Epithelial cell of proximal tubule (primary cell): ENCODE measurements at places on chromosomes 16 and 17. TPM values are rescaled to one million over a fixed set of nuclear protein-coding genes. Genes with fewer than 3 reads are reported as not detected.

- DNase-seq, result no peak
Measured at GRCh38 chr17:80035937-80036714, at the start of gene CCDC40. TSS of gene CCDC40 (plus strand) at chr17:80036642. CDS start at chr17:80036663, 21 bp downstream.

Gene TIGD7
- 1.8 and 1.9 TPM in 2 replicates for total RNA-seq

Gene SUMO2
- total RNA-seq, result 130 and 166 TPM in 2 replicates

GRCh38 chr17:66900126-66901010, 64.1 kb upstream of the CACNG4 start:
- no peak for DNase-seq

DNA sequence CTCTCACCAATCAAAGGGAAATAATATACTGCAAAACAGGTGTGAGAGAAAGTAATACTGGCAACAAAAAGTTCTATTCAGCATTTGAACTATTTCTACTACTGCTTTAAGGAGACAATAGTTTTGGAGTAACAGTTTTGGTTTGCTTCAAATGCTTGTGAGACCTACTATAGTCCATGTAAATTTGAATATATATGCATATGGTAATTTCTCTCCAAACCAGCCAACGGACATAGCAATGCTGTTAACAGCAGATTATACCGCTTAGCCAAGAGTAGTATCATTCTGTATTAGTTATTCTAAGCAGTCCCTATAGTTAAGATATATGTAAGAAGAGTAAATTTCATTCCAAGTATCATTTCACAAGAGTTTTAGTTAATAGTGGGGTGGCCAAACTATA, 18.5 kb downstream of the PHLPP2 start:
- no peak for DNase-seq

DNA sequence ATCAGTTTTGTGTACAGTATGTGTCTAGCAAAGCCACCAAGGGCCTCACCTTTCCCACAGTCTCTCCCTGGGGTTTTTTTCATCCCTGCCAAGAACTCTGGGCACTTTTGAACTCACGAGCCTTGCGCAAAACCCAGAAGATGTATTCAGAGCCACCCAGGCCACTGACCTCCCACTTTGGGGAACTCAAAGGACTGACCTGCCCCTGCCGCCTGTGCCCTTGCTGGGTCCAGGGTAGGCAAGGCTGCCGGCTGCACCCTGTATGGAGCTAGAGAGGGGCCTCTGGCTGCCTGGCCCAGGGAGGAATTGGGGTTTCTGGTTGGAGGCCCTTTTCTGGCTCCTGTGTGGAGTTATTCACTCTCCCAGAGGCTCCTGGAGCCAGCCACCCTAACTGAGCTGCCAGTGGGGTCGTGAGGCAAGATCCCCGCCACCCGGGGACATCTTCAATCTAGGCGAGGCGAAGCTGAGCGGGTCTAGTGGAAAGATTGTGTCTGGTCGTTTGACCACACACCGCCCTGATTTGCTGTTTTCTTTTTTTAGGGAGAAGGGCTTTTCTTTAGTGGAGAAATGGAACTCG, 1.9 kb downstream of the CDK5R1 start:
- no peak for DNase-seq

- DNase-seq, result no peak
Measured at GRCh38 chr17:79651266-79651665, 40.4 kb upstream of the RBFOX3 start.

GRCh38 chr16:79612207-79612606, 11.7 kb upstream of the MAF start:
- DNase-seq, result peak; percentile 94

- DNase-seq, result no peak
Measured at GRCh38 chr17:71085238-71086033, 916.1 kb downstream of the KCNJ2 start.

Gene SLFN13
- 9.9 and 15.3 TPM in 2 replicates for total RNA-seq

Gene CCL2
- 4.7 and 35.7 TPM in 2 replicates for total RNA-seq

DNA sequence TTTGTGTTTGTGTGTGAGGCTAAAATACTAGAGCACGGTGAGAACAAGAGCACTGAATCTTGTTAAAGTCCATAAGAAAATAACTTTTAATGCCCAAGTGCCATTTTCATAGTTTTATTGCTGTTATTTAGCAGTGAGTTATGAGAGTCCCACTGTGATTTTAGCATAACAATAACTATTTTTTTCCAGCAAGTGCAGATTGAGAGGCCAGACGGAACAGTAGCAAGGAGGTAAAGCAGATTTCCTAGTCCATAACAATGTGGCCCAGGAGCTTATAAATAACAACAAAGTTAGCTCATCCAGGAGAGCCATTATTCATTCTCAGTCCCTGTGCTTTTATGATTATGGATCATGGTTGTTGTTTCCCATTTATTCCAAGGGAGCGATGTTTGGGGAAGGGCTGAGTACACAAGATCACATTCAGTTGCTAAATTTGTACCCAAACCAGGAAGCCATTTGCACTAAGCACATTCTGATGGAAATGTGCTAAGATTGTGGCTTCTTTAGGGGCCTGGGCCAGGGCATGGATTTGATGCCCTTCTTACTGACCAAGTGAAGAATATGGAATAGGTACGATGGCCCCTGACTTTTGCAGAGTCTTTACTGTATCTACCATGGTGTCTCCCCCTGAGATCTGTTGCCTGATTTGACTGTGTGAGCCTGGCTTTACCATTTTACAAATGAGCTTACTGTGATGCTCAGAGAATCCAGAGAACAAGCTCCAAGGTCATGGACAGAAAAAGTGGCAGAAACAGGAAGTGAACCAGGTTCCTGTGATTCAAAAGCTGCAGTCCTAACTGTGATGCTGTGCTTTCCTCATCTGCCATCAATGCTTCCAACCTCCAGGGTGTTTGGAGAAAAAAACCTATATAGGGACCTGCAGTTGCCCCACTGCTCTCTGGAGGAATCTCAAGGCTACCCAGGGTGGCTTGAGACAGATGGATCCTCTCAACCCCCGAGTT, 204.7 kb upstream of the HSBP1 start:
- no peak for DNase-seq

Gene SLFN12
- 13.3 and 13.7 TPM in 2 replicates for total RNA-seq

DNA sequence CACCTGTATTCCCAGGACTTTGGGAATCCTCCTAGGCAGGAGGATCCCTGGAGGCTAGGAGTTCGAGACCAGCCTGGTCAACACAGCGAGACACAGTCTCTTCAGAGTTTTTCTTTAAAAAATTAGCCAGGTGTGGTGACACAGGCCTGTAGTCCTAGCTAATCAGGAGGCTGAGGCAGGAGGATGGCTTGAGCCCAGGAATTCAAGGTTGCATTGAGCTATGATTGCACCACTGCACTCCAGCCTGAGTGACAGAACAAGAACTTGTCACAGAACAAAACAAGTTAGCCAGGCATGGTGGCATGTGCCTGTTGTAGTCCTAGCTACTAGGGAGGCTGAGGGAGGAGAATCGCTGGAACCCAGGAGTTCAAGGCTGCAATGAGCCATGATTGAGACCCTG, 24.8 kb downstream of the ANKRD40 start:
- no peak for DNase-seq

Gene KRT33B
- total RNA-seq, result 0.29 TPM in 2 replicates
